Activated T-cell treated with anti-CD3 and anti-CD28 coated beads, Interleukin-2, amount 50 U/mL, for 72 hours (primary cell): ENCODE measurements at places on chromosomes 3 and 15. TPM values are rescaled to one million over a fixed set of nuclear protein-coding genes. Genes with fewer than 3 reads are reported as not detected.

Gene NCK1
- total RNA-seq: 45.8 TPM

Gene MYO5C
- 0.69 TPM for total RNA-seq

Gene ITGA11
- total RNA-seq: 1.6 TPM

GRCh38 chr3:134494495-134494894 is 8.6 kb downstream of the CEP63 start:
- no peak overlapping the region for H3K4me3 ChIP-seq
- no peak for DNase-seq
- H3K27me3 ChIP-seq: no peaks in the 10 kb centered on the region
- H3K27ac ChIP-seq: no peak overlapping the region

GRCh38 chr3:188049606-188050530 is 104.1 kb upstream of the LPP start:
- H3K27me3 ChIP-seq: no peaks in the 10 kb centered on the region
- peak overlapping the region; percentile 29 for H3K4me3 ChIP-seq
- peak; percentile 18 for DNase-seq
- no peaks in the 10 kb centered on the region for H3K36me3 ChIP-seq
- peak overlapping the region; percentile 7 for H3K27ac ChIP-seq

- no peaks in the 10 kb centered on the region for H3K27me3 ChIP-seq
- H3K4me1 ChIP-seq: no peaks in the 10 kb centered on the region
- DNase-seq: no peak
- no peak overlapping the region for H3K4me3 ChIP-seq
- H3K36me3 ChIP-seq: no peaks in the 10 kb centered on the region
Observed at GRCh38 chr3:160735826-160736225, 20.2 kb upstream of the PPM1L start.

DNA sequence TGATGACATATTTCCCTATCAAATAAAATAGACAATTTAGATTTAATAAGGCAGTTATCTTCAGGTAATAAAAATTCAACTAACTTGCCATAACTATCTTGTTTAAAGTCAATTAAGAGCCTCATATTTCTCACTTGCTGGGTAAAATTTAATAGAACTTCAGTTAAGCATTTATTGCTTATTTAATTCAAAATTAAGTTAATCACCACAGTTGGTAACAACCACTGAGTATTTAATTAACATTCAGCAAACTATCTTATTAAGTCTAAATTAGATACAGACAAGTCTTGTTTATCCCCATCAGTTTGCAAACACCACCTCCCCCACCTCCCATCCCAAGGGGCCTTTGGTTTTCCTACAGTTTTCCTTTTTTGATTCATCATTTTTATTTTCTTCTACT is 14.7 kb downstream of the LPP start:
- no peaks in the 10 kb centered on the region for H3K27me3 ChIP-seq
- H3K4me1 ChIP-seq: peaks cover 67% of the 10 kb centered on the region
- H3K27ac ChIP-seq: no peak overlapping the region

- H3K4me3 ChIP-seq: peak overlapping the region; percentile 48
- H3K27ac ChIP-seq: peak overlapping the region; percentile 79
- DNase-seq: peak; percentile 25
- peaks cover 18% of the 10 kb centered on the region for H3K36me3 ChIP-seq
- peaks cover 46% of the 10 kb centered on the region for H3K4me1 ChIP-seq
Observed at GRCh38 chr3:119911748-119912147, 129.8 kb downstream of the NR1I2 start.

DNA sequence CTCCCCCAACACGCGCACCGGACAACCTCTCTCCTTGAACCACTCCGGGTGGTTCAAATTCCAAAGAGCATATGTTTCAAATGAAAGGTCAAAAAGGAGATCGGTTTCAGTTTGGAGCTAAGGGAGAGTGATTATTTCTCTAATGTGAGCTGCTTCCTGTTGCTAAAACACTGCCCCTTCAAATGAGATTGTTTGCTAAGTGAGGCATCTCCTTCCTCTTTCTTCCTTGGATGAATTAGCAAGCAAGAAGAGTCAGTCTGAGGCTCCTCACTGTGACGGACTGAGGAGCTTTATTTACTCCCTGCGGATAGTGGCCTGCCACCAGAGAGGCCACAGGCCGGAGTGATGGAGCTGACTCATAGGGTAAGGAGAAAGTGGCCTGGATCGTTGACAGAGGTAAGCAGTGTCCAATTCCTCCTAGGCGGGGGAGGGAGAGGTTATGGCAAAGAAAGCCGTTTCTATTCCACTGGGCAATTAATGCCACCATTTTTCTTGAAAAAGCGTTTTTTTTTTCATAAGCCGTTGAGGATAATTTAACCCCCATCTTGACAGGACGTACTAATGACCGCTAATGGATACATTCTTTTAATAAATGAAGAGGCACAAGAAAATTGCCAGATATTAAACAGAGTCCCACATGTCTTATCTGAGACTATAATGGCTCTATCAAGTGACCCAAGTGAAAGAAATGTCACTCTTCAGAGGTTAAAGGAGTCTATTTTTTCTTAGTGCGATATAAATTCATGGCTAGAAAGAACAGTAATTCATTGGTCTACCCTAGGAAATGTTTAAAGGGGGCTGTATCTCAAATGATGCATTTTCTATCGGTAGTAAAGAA is 167.0 kb upstream of the ANKRD28 start:
- H3K36me3 ChIP-seq: no peaks in the 10 kb centered on the region
- no peak overlapping the region for H3K4me3 ChIP-seq
- H3K27me3 ChIP-seq: no peaks in the 10 kb centered on the region
- H3K4me1 ChIP-seq: no peaks in the 10 kb centered on the region

Gene GPR160
- 13.3 TPM for total RNA-seq

Gene SLC28A2
- total RNA-seq: not detected

DNA sequence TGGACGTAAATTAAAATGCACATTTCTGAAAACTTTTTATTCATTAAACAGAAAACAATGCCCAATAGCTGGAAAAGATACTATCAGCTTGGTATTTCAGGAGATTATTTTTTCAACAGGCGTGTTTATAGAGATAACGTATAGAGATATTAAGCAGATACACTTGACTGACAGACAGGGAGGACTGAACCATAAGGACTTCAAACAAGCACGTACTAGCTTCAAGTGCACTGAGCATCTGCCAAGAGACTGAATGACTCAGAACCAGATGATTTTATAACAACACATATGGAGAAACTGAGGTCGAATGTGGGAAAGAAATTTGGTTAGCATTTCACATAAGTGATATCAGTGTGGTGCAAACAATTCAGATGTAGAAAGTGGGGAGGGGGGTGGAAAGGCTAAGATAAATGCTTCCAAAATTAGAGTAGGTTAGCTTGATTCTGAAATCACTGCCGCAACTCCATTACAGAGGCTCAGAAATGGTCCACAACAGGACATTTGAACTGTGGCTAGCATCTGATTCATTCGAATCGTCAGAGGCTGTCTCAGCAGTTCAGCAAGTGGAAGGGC is 103.5 kb downstream of the SEMA6D start:
- H3K4me3 ChIP-seq: no peak overlapping the region
- H3K27ac ChIP-seq: no peak overlapping the region

DNA sequence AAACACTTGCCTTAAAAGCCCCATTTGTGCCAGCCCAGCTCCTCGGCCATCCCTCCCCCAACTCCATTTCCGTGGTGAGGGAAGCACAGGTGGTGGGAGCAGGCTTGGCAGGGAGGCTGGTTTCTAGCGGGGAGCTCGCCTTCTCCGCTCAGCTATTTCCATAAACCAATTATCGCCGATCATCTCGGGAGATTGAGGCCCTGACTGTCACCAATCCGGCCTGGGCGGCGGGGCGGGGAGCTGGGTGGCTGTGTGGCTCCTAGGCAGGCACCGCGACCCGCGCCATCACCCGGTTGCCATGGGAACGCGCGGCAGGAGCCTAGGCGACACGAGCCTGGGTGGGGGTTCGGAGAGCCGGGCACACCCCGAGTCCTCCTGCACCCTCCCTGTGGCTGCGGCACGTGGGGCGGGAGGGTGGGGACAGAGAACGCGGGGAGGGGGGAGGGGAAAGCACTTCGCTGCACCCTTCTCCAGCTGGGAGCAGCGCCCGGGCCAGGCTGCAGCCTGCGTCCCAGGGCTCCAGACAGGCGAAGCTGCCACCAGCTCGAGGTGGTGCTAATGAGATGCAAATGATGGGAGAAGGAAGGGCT is 9.3 kb downstream of the CCDC33 start:
- DNase-seq: peak; percentile 27
- H3K4me3 ChIP-seq: peak overlapping the region; percentile 42
- H3K36me3 ChIP-seq: no peaks in the 10 kb centered on the region
- H3K4me1 ChIP-seq: peaks cover 9% of the 10 kb centered on the region

Gene SLC9C1
- total RNA-seq: not detected

GRCh38 chr15:47551546-47551945 is 165.8 kb upstream of the SEMA6D start:
- no peaks in the 10 kb centered on the region for H3K36me3 ChIP-seq
- no peak overlapping the region for H3K27ac ChIP-seq
- no peak overlapping the region for H3K4me3 ChIP-seq
- DNase-seq: no peak
- no peaks in the 10 kb centered on the region for H3K27me3 ChIP-seq

- H3K27me3 ChIP-seq: no peaks in the 10 kb centered on the region
- no peak overlapping the region for H3K27ac ChIP-seq
- no peak for DNase-seq
- H3K4me1 ChIP-seq: peaks cover 25% of the 10 kb centered on the region
- no peak overlapping the region for H3K4me3 ChIP-seq
- H3K36me3 ChIP-seq: no peaks in the 10 kb centered on the region
Observed at GRCh38 chr15:31278544-31279220, 48.0 kb upstream of the KLF13 start.

- peaks cover 20% of the 10 kb centered on the region for H3K4me1 ChIP-seq
- DNase-seq: no peak
- no peaks in the 10 kb centered on the region for H3K27me3 ChIP-seq
- no peak overlapping the region for H3K27ac ChIP-seq
- peak overlapping the region; percentile 75 for H3K4me3 ChIP-seq
Observed at GRCh38 chr3:100210772-100211135, 50.0 kb upstream of the TBC1D23 start.

- DNase-seq: no peak
- peaks cover 85% of the 10 kb centered on the region for H3K4me1 ChIP-seq
- H3K4me3 ChIP-seq: peak overlapping the region; percentile 37
- H3K27ac ChIP-seq: peak overlapping the region; percentile 56
- H3K27me3 ChIP-seq: no peaks in the 10 kb centered on the region
Observed at GRCh38 chr3:49025793-49026520, 3.2 kb downstream of the IMPDH2 start.

DNA sequence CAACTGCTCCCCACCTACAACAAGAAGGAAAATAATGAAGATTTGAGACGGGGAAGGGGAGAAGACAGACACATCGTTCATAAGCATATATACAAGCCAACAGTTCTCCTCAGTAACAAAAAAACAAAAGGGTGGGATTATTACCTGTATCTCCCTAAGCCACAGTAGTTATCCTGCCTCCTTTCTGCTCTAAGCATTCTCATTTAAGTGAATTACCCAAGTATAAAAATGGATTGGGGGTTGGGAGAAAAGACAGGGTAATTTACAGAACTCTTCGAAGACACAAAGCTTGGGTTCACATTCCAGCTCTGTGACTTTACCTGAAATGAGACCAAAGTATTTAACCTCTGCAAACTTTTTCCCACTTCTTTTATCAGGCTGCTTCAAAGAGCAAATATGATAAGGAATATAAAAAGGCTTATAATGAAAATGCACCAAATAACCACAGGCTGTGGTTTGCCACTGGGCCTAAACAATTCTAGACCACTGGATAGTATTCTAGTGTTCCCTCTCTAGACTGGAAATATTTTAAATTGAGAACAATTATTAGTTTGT is 64.4 kb downstream of the UACA start:
- H3K4me3 ChIP-seq: no peak overlapping the region
- H3K27ac ChIP-seq: no peak overlapping the region
- no peak for DNase-seq
- H3K27me3 ChIP-seq: peaks cover 37% of the 10 kb centered on the region
- no peaks in the 10 kb centered on the region for H3K36me3 ChIP-seq
- H3K4me1 ChIP-seq: no peaks in the 10 kb centered on the region

GRCh38 chr3:195403244-195403643 is 39.6 kb downstream of the ACAP2 start:
- no peak overlapping the region for H3K4me3 ChIP-seq
- H3K27ac ChIP-seq: no peak overlapping the region
- peaks cover 42% of the 10 kb centered on the region for H3K4me1 ChIP-seq
- DNase-seq: no peak
- H3K27me3 ChIP-seq: no peaks in the 10 kb centered on the region

Gene AQR
- total RNA-seq: 33.9 TPM

DNA sequence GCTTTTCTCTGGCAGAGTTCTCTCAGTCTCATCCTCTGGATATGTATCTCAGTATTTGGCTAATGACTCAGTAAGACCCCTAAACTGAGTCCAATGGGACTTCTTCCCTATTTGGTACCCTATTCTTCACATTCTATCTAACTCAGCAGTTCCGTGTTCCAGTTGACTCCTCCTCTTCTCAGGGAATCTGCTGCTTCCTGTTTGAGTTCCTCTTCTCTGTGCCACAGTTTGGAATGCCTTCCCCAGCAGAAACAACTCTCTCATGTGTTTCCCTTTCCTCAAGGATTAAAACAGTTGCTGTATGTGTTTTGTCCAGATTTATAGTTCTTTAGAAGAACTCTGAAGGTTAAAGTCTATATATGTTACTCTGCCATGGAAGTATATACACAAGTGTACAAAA is 344.0 kb upstream of the RARB start:
- H3K4me1 ChIP-seq: no peaks in the 10 kb centered on the region
- DNase-seq: no peak
